Left renal pelvis (tissue), 4 donors: ENCODE measurements at places on chromosomes 13 and 19.

DNA sequence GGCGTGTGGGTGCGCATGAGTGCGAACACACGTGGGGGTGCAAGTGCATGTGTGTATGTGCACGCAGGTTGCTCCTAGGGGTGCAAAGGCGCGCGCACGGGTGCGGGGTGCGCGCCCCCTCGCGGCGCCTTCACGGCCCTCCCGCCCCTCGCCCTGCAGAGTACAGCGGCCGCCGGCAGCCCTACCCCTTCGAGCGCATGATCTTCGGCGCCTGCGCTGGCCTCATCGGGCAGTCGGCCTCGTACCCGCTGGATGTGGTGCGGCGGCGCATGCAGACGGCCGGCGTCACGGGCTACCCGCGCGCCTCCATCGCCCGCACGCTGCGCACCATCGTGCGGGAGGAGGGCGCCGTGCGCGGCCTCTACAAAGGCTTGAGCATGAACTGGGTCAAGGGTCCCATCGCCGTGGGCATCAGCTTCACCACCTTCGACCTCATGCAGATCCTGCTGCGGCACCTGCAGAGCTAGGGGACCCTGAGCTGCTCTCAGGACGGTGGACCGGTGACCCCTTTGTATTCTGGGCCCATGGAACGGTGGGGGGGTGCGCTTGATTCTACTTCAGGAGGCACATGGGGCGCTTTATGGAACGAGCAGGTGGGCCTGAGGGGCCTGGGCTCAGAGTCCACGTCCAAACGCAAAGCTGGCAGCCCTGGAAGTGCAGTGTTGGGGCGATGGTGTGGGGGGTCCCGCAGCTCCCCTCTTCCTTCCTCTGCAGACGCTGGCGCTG lies 27.7 kb downstream of the TMEM161A start:
- DNase-seq: no peak

GRCh38 chr13:40251343-40252032 lies 415.0 kb downstream of the FOXO1 start:
- DNase-seq: no peak

GRCh38 chr13:106151056-106151699 lies 384.3 kb downstream of the EFNB2 start:
- DNase-seq: no peak

- no peak for DNase-seq
Observed at GRCh38 chr19:1807695-1808394, 4.2 kb downstream of the ATP8B3 start.

- DNase-seq: no peak
Observed at GRCh38 chr13:103140001-103140671, 73.9 kb upstream of the SLC10A2 start.

GRCh38 chr13:95146486-95146885 lies 154.8 kb downstream of the ABCC4 start:
- DNase-seq: no peak

GRCh38 chr19:11887234-11887610 lies 360 bp upstream of the ZNF69 start:
- no peak for DNase-seq

DNA sequence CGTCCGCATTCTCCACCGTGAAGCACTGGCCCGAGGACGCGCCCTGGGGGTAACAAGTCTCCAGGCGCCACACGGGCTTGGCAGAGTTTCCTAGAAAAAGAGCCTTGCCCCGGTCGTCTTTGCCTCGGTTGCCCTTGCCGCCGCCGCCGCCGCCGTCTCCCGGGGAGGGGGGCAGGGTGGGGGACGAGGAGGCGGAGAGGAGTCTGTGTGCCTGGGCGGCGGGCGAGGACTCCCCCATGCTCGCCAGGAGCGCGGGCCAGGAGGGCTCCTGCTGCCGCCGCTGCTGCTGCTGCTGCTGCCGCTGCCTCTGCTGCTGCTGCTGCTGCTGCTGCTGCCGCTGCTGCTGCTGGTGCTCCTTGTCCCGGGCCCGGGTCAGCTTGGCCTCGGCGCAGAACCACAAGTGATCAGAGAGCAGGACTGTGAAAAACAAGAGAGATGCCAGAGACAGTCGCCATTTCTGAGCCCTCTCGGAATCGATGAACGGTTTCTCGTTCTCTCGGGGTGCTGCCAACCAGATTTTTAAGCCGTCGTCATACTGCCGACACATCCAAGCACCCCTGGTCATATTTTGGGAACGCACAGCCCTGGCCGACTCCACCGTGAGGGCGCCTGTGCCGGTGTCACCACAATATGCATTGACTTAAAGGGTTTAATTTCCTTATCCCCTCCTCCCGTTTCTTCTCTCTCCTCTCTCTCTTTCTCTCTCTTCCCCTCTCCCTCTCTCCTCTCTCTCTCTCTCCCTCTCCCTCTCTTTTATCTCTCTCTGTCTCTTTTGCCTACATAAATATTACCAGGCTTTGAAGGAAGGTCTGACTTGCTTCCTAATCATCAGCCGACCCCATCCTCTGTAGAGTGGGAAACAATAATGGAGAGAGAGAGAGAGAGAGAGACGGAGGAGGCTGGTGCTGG lies 349.1 kb downstream of the LIG4 start:
- no peak for DNase-seq

GRCh38 chr13:33945477-33945876 lies 127.5 kb downstream of the RFC3 start:
- no peak for DNase-seq

DNA sequence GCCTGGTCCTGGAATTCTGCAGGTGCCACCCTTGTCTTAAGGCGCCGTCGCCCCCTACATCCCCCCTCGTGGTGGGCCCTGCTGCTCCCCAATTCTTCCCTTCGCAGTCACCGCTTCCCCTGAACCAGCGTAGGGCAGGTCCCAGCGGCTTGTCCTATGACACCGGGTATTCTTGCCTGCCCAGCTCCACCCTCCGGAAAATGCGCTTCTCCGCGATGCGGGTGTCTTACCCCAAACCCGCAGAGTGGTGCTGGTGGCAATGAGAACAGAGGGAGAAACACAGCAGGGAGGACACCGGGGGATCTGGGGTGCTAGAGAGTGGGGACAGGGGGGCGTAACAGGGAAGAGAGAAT lies 9.0 kb downstream of the ZNF808 start:
- DNase-seq: no peak

DNA sequence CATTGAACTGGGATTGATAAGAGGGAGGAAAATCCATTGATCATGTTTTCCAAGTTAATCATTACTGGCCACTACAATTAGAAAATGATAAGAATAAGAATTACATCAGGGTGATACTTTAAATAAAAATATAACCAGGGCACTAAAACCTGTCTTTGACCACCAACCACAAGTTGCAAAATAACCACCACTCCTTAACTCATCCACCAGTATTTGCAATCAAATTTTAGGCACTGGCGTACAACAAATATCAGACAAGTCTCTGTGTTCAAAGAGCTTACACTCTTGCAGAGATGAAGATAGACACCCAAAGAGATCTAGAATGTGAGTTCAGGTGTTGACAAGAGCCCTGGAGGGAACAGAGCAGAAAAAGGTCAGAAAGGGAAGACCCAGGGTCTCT lies 514 bp downstream of the CEACAM3 start:
- DNase-seq: no peak

DNA sequence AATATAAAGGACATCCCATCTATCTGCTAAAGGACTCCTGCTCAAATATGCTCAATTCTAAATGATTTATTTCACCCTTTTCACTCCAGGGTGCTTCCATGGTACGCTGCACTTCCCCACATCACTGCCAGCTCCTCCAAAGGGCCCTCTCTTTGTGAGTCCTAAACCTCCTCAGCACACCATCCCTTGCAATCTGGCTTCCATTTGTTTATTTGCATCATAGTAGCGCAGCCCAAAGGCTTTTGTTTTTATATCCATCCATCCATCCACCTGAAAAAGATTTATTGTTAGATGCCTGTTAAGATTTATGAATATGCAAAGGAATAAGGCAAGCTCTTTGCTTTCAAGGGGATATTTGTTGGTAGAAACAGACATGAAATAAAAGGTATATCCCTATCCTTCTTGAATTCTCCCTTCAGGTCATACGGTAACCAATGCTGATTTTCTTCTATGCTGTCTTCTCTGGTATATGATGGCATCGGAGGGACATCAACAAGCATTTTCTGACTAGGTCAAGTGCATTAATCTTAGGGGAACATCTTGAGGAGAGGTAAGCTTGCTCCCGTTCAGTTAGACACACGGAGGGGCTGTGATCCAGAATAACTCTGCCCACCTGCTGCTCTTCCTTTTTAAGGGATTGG lies 397.6 kb downstream of the LIG4 start:
- no peak for DNase-seq

DNA sequence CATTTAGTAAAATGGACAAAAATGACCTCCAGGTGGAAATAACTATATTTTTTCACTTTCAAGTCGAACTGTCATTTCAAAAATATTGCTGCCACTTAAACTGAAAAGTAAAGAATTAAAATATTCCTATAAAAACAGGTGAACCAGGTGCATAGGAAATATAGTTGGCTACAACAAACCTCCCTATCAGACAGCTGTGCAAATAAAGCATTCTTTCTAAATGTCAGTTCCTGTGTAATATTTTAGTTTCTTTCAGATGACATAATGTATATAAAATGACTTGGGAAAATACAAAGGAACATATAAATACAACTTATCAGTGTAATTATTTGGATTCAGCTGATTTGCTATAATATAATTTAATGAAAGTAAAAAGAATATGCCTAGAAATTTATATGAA lies 403.5 kb upstream of the GPC6 start:
- no peak for DNase-seq

GRCh38 chr19:48966541-48967345 lies 1.6 kb downstream of the FTL start:
- no peak for DNase-seq

GRCh38 chr13:105202354-105202753 lies 1333.1 kb downstream of the EFNB2 start:
- DNase-seq: peak; percentile 5

- DNase-seq: no peak
Observed at GRCh38 chr13:98801626-98802418, 49.4 kb upstream of the SLC15A1 start.
